DMS79 treated with DMSO at 0.1 percent for 48 hours (cell line): ENCODE measurements at places on chromosomes 1 and 21.

DNA sequence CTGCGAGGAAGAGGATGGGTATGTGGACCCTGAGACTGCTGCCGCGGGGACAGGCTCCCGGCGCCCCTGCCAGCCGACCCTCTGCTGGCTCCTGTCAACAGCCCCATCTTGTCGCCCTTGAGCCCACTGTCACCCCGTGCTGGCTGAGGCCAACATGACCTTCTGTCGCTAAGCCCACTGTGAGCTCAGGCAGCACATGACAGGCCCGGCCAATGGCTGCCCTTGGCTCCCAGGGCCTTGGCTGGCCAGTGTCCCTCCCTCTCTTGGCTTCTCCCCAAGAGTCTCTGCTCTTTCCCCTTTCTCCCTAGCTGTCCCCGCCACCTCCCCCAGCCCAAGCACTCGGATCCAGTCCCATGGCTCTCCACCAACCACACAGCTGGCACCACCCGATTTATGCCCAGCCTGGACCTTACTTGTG, 3.5 kb downstream of the PEX10 start:
- no peak for DNase-seq

DNA sequence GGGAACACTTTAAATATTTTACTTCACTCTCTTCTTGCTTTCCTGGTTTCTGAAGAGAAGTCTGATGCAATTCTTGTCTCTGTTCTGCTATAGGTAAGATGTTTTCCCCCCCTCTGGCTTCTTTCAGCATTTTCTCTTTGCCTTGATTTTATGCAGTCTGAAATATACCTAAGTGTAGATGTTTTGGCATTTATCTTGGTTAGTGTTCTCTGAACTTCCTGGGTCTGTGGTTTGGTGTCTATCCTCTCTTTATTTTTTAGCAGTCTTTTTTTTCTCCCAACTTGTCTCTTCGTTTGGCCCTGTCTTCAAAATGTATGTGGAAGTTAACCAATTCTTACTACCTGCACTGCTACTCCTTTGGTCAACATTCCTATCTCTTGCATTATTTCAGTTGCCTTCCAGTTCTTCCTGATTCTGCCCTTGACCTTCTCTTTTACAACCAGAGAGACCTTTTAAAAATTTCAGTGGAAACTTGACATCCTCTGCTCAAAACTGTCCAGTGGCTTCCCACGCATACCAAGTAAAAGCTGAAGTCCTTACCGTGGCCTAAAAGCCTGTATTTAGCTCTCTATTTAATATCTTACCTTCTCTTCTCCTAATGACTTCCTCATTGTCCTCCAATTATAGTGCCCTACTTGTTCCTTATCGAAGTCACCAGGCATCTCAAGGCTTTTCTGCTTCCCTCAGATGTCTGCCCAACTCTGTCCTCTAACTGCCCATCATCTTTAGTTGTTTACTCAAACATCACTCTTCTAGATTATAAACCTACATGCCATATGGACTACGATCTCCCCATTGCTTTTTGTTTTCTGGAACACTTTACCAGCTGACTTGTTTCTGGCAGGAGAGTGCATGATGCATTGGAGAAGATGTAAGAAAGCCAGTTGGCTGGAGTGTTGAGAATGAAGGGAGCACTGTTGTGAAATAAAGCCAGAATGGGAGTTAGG, 40.9 kb downstream of the RAP1A start:
- no peak for DNase-seq

- DNase-seq: no peak
These were observed 1.8 kb downstream of the CGN start for GRCh38 chr1:151512801-151513625.

DNA sequence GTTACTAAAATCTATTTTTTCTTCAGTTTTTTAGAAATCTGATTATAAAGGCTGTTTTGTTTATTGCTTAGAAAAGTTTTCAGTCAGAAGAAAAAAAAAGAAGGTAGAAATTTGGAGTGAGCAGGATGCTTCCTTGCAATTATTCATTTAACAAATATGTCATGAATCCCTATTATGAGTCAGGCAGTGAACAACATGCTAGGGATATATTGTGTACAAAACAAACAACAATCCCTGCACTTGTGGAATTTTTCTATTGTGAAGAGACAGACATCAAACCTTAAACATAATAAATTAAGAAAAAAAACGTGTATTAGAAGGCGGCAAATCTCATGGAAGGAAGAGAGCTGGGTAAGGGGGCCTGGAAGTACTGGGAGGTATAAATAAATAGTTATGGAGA, 664.1 kb upstream of the CAMK1G start:
- DNase-seq: no peak

DNA sequence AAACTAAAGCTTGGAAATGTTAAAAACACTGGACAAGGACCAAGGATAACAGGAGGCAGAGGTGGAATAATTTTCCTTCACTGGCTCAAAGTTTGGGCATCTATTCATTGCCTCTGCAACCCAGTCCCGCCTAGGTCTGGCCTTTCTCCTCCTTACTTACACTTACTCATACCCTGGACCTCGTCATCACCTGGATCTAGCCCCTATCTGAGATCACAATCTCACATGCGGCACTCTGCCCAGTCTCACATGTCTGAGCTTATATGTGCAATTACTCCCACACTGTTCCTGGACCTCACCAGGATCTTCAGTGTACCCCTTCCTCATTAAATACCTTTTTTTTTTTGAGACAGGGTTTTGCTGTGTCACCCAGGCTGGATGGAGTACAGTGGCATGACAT, 37.6 kb downstream of the NVL start:
- DNase-seq: no peak

DNA sequence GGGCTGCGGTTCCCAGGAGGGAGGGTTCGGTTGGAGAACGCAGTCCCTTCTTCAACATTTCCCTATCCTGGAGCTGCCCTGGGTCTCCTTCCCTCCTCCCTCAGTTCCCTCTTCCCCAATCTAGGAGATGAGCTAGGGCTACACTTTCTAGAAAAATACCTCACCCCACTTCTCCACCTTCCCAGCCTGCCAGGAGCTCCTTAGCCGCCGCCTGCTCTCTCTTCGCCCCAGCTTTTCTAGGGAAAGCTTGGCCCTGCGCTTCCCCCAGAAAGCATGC, 488 bp upstream of the ADAMTS1 start:
- DNase-seq: no peak

DNA sequence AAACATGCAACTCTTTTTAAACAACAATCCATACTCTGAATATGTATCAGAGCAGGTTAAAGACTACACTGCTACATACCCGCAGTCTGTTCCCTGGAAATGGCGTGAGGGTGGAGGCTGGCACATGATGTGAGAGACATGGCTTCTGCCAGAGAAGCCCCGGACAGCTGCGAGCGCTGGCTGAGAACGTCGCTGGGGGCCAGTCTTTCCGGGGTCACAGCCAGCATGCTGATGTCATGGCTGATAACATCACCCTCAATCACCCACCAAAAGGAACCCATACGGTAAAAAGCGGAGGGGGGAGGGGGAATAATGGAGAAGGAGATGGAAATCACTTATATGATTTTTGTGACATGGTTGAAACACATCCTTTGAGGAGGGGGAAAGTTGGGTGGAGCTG, 29.1 kb downstream of the C1orf198 start:
- no peak for DNase-seq

DNA sequence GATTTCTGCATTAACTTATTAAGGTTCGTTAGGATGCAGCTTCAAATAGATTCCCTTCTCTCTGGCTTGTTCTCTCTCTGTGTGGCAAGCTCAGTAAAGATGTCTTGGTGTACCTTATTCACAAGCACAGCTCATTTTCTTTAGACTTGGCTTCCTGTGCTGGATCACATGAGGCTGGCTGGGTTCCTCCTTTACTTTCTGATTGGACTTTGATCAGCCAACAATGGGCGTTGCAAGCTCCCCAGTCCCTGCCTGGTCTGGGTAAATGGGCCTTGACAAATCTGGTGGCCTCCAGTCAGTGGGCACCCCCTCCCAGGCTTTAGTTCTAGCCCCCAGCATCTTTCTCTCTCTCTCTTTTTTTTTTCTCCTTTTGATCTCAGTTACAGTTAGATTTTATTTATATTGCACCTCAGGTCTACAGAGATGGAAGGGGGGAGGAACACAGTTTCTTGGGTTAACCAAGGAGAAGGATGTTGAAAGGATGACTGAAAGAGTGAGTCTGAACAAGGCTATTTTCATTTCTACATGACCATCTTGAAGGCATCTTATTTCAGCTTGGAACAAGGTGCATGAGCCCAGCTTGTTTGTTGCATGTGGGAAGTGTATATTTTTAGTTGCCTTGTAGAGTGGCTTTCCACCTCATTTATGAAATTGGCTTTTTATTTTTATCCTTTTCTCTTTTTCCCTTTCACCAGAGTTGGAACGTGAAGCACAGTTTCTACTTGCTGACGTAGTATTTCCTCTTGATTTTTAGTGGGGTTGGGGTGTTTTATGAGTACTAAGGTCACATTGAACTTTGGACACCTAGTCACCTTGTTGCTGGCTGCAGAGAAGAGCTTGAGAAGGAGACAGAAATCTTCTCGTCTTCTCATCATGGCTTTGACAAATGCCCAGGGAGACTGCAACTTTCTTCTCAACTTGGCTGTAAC, 77.1 kb downstream of the PBX1 start:
- DNase-seq: no peak

DNA sequence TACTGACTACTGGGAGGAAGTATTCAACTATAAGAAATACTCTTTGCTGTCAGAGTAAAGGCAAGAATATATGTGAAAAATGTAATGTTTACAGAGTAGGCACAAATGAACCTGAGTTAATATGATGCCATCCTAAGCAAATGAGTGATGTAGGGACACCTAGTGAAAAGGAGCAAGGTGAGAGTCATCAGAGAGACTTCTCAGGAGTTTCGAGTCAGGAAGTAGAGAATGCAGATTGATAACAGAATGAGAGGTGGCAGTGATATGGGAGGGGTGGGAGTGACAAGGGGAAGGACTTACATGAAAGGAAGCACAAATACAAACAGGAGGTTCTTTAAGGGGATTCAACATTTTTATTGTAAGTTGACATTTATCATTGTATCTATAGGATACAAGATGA, 10.2 kb downstream of the PRCC start:
- no peak for DNase-seq
